ENCODE measurements at places on chromosomes 5 and 9.

DNA sequence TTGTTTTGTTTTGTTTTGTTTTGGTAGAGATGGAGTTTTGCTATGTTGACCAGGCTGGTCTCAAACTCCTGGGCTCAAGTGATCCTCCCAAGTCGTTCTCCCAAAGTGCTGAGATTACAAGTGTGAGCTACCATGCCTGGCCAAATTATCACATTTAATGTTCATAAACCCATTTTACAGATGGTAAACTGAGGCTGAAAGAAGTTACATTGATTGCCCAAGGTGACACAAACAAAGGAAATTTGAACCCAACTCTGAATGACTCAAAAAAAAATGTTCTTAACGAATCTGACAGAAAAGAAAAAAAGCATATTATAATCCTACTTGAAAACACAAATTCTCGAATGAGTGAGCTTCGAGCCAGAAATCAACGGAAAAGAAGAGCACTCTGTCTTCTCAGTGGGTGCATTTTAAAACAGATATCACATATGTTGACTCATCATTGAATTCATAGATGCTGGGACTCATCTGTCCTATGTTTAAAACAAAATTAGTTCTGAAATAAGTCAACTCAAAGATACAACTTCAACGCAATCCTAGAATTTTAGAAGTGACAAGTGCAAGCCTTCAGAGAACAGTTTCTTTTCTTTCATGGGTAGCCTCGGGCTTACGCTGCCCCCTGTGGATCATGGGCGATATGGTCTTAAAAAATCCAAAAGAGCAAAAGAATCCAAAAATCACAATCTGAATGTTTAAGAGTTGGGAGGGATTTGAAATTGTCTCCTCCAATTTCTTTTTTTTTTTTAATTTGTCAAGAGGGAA is 28.4 kb downstream of the TIMD4 start:
- DNase-seq: no peak

GRCh38 chr5:34530637-34531036 is 125.5 kb upstream of the RAI14 start:
- DNase-seq: no peak

DNA sequence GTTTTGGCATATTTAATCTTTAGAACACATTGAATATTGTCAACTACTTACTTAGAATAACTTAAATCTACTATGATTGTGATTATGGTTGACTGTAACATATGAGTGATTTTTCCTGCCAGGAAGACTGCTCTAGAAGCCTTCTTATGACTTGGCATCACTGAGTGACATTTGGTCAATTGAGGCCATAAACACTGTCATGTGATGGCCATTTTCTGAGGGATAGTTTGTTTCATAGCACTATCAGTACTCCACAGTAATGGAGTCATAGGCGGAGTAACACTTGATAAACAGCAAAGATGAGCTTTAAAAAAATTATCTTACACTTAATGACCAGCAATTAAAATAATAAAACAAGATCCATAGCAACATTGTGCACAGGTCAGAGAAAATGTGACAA is 31.0 kb downstream of the C9orf40 start:
- DNase-seq: no peak

DNA sequence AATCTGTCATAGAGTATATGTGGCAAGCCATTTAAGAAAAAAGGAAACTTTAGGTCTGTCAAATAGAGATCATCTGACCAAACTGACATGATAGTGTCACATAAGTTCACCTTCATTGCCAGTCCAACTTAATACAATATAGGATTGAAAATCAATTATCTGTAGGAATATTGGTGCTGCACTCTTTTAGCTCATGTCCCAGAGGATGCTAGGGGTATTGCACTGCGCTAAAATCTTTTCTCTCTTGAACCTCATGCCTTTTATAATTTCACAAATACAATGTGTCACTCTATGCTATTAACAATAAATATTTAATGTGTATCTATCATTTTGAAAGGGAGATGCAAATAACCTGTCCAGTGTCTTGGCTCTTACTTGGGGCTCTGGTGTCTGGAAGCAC is 72.4 kb upstream of the FAM120A start:
- DNase-seq: no peak

GRCh38 chr5:56543441-56544388 is 271.6 kb upstream of the MAP3K1 start:
- DNase-seq: no peak

DNA sequence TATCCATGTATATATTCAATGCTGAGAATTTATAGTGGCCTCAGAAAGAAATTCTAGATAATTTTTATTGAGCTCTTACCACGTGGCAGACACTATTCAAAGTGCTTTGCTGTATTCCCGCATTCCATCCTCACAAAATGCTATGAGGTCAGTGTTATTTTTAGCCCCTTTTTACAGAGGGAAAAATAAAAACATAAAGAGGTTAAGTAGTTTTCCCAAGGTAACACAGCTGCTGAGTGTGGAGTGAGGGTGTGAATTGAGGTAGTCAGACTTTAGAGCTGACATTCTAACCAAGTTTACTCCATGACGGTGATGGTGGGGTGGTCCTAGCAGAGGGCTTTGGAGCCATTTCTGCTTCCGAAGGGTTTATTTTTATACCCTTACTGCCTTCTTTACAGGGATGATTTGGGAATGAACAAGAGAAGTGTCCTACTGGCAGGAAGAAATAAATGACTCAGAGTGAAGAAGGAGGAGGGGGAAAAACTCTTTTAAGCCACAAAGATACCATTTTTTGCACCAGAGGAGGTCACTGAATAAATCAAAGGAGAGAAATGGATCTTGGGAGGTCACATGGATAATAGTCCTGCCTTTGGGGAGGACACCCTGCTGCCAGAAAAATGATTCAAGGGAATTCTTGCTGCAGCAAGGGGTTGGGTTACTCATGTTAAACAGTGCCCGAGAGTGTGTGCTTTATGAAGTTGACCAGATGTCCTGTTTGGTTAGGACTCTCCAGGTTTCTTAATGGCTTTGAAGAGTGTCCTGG is 76.1 kb downstream of the HMHB1 start:
- DNase-seq: no peak

GRCh38 chr5:170614720-170615119 is 110.9 kb downstream of the KCNIP1 start:
- DNase-seq: no peak

DNA sequence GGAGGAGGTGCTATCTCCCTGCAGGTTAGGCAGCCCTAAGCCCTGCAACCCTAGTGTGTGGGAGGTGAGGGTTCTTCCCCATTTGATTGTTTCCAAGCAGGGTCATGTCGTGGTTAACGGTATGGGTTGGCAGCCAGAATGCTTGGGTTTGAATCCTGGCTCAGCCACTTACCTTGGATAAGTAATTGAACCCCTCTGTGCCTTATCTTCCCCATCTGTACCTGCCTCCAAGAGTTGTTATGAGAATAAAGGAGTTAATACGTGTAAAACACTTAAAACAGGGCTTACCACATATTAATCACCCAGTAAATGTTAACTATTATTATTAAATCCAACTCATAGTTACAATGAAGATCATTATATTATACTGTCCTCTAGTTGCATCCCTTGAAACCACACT is 52.2 kb upstream of the SPATA31E1 start:
- DNase-seq: no peak

- no peak for DNase-seq
Observed at GRCh38 chr5:121963392-121963791, 1.6 kb downstream of the SRFBP1 start.

DNA sequence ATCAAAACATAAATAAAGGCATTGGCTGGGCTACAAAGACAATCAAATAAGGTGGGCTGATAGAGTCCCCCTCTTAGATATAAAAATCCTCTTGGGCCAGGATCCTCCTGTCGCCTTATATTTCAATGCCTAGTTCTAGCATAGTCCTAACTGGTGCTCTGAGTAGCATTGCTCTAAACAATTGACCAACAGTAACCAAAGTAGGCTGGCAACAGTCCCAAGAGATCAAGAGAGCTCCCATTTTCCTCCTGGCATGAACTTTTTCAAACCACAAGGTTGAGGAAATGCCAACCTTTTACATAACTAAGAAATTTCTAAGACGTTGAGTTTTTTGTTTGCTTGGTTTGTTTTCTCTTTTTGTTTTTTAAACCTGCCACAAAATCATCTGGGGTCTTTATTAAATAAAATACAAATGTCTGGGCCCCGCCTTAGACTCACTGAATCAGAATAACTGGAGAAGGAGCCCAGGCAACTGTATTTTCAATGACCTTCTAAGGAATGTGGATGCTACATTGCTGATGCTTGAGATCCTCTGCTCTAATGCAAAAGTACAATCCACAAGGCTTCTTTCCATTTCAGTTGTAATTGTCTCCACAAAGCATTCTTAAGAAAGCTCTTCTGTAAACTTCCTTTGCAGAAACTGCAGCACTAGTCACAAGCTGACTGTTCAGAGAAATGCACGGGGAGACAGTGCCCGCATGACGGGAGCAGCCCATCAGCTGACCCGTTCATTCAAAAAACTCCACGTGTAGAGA is 2.9 kb downstream of the SLC45A2 start:
- no peak for DNase-seq

DNA sequence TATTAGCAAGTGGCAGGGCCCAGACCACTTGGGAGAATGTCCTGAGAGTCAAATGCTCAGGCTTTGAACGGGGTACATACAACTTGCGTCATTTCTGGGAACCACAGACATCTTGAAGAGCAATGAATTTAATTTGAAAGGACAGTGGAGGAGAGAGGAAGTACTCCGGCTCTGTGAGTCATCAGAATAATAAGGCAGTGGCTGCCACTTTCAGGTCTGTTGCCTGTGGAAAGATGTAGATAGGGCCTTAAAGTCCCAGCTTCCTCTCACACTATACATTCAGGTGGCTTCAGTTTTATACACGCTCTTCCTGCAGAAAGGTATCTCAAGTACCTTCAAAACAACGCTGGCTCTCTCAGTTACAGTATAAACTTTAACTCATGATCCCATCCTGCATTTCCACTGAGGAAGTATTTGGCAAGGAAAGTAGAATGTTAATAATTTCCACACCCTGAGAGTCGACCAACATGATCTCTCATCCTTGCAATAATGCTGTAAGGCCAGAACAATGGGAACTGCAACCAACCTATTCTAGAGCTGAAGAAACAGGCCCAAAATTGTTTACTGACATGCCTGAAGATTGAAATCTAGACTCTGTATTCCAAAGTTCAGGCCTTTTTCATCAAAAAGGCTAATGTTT is 6.8 kb upstream of the PRUNE2 start:
- DNase-seq: no peak

GRCh38 chr5:11611011-11611410 is 293.2 kb downstream of the CTNND2 start:
- DNase-seq: no peak

DNA sequence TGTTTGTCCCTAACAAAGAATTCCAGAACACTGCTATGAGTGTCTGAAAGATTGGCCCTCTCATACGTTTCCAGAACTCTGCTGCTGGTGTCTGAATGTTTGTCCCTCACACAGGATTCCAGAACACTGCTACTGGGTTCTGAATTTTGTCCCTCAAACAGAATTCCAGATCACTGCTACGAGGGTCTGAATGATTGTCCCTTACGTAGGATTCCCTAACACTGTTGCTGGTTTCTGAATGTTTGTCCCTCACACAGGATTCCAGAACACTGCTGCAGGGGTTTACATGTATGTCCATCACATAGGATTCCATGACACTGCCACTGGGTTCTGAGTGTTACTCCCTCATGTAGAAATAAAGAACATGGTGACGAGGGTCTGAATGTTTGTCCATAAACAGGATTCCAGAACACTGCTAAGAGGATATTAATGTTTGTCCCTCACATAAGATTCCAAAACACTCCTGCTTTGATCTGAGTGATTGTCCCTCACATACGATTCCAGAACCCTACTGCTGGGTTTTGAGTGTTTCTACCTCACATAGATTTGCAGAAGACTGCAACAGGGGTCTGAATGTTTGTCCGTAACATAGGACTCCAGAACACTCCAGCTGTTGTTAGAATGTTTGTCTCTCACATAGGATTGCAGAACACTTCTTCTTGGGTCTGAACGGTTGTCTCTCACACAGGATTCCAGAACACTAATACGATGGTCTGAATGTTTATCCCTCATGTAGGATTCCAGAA is 214.4 kb downstream of the FOXD4L6 start:
- DNase-seq: no peak

DNA sequence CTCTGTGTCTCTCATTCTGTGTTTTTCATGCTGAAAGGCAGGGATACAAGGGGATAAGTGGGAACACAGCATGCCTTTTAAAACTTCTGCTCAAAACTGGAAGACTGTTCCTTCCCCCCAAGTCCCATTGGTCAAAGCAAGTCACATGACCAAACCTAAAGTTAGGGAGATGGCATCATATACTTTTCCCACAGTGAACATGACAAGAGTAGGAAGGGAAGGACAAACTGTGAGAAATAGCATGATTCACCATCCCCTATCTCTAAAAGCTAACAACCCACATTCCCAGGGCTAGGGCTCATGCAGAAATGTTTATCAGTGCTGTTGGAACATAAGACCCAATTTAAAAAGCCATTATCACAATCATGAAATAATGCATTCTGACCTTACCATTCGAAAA is 24.2 kb upstream of the SHISAL2B start:
- DNase-seq: no peak

DNA sequence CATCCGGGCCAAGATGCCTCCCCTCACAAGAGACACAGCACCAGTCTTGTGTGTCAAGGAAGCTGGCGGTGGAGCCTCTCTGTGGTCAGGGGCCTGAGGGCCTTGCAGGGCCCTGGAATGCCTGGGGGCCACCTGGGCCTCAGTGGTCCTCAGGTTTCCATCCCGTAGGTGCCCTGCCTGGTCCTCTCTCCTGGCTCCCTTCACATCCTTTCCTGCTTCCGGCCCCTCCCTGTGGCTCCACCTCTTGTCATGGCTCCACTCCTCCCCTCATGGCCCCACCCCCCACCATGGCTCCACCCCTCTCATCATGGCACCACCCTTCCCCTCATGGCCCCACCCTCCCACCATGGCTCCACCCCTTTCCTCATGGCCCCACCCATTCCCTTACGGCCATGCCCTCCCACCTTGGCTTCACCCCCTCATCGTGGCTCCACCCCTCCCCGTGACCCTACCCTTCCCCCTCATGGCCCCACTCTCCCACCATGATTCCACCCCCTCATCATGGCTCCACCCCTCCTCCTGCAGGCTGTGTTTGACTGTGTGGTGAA is 175.8 kb downstream of the CACNA1B start:
- DNase-seq: no peak

DNA sequence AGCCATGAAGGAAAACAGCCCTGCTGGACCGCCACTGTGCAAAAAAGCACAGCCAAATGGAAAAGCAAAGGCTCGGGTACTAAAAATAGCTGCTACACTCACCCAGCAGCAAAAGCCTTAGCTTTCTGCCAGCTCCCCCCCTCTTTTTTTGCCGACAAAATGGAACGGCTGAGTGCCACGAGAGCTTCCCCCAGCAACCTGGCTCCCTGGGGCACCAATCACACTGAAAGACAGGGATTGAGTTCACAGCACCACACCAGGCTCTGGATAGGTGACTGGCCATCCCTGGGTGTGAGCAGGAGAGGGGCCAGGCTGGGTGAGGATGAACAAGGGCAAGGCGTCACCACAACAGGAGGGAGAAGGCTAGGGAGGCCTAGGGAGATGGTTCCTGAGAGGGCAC is 66.7 kb downstream of the SIL1 start:
- DNase-seq: no peak
